Stimulated activated CD4-positive, alpha-beta T cell treated with anti-CD3 and anti-CD28 coated beads, Interleukin-12 subunit alpha, Interleukin-12 subunit beta, amount 100 ng/mL, for 24 hours (primary cell): ENCODE measurements at places on chromosomes 4 and X.

GRCh38 chr4:153759407-153760316 lies at the start of gene RNF175:
Gene RNF175 (minus strand): TSS chr4:153760024. CDS start chr4:153759862, 162 bp downstream.
- no peak for DNase-seq

- DNase-seq, result no peak
Observed at GRCh38 chr4:121838136-121838535, 14.5 kb upstream of the CCNA2 start.

DNA sequence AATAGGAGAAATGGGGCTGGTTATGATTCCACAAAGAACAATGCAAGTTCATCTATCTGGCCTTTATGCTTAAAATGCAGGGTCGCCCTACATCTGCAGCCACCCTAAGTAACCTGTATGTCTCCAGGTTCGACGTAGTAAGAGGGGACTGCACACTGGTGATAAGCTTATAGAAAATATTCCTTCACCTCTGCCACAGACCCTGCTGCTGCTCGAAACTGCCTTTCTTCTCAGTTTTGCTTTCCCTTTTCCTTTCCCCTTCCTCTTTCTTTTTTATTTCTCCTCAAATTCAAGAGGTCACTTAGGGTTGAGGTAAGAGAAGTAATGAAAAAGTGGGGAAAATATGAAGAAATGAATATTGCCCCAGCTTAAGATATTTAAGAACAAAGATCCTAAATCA lies 123.5 kb downstream of the DCHS2 start:
- no peak for DNase-seq

DNA sequence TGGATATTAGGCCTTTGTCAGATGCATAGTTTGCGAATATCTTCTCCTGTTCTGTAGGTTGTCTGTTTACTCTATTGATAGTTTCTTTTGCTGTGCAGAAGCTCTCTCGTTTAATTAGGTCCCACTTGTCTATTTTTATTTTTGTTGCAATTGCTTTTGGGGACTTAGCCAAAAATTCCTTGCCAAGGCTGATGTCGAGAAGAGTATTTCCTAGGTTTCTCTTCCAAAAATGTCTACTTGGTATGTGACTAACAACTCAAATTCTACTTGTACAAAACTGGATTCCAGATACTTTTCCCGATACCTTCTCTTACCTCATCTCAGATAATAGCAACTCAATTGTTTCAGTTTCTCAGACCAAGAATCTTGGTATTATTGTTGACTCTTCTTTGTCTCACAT lies 142.4 kb upstream of the GLRA2 start:
- no peak for DNase-seq

- no peak for DNase-seq
Observed at GRCh38 chrX:110414679-110415439, 56.2 kb downstream of the RTL9 start.

GRCh38 chr4:125541836-125542385 lies 227.2 kb downstream of the FAT4 start:
- no peak for DNase-seq

- DNase-seq, result no peak
Observed at GRCh38 chr4:68288393-68288740, 42.9 kb upstream of the TMPRSS11B start.

DNA sequence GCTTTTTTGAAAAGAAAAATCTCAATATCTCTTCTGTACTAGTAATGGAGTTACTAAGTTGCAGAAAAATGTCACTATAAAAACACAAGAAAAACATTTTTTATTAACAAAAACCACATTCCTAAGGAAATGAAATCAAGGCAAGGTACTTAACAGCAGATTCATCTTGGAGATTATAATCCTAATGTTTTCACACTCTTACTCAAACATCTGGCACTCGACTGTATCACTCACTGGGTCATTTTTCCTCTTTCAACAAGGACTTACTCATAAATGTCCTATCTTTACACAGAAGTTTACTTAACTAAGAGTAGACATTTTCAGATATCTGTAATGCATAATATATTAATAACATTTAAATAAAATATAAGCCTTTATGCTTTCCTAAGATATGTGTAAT lies 216.6 kb downstream of the NR3C2 start:
- no peak for DNase-seq

GRCh38 chr4:183416879-183417755 lies 27.3 kb upstream of the CDKN2AIP start:
- DNase-seq, result no peak

GRCh38 chr4:185730387-185730786 lies 81.6 kb downstream of the SORBS2 start:
- no peak for DNase-seq

GRCh38 chr4:154478547-154478946 lies 13.1 kb downstream of the DCHS2 start:
- no peak for DNase-seq

- DNase-seq, result no peak
Observed at GRCh38 chr4:189285377-189285776, 655.3 kb upstream of the FRG1 start.

GRCh38 chr4:146343199-146343598 lies 128.9 kb downstream of the REELD1 start:
- DNase-seq, result no peak

DNA sequence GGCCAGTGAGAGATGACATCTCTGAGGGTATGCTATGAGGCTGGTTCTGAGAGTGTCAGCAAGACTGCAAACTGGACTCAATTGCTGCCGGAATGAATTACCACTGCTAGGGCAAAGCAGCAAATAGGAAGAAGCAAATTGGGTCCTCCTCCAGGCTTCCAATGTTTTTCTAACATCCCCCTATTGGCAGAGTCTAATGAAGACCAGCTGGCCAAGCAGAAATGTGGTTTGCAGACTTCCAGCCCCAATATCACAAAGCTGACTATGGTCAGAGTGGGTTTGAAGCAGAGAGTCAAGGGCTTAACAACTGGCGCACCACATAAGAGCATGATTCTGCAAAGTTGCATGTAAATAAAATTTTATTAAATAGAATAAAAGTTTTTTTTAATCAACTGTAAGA lies 225.4 kb upstream of the GLRA2 start:
- DNase-seq, result no peak
